CD4-positive, alpha-beta T cell treated with Interleukin-15 for 1 hour (primary cell): ENCODE measurements at places on chromosomes 5 and 9.

- no peak for DNase-seq
These were observed 39.6 kb upstream of the TIFAB start for GRCh38 chr5:135491552-135492318.

- no peak for DNase-seq
These were observed 279.7 kb downstream of the NPR3 start for GRCh38 chr5:32990593-32991420.

DNA sequence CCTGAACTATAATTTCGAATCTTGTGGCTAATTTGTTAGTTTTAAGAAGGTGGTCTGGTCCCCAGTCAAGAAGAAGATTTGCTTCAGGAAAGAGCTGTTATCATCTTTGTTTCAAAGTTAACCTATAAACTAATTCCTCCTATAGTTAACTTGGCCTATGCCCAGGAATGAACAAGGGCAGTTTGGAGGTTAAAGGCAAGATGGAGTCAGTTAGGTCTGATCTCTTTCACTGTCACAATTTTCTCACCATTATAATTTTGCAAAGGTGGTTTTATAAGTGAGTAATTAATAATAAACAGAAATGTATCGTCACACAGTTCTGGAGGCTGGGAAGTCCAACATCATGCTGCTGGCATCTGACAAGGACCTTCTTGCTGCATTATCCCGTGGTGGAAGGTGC, 238.6 kb downstream of the PIK3R1 start:
- DNase-seq = no peak

GRCh38 chr5:54561651-54562050, 44.1 kb downstream of the SNX18 start:
- no peak for DNase-seq

- DNase-seq = no peak
These were observed 176.9 kb upstream of the SLC12A2 start for GRCh38 chr5:127906562-127907204.

GRCh38 chr9:7209016-7209715, 451.4 kb downstream of the KDM4C start:
- DNase-seq = no peak

- no peak for DNase-seq
These were observed 56.7 kb upstream of the EQTN start for GRCh38 chr9:27353474-27354229.

- DNase-seq = no peak
These were observed 16.7 kb downstream of the HMHB1 start for GRCh38 chr5:143828710-143829109.

DNA sequence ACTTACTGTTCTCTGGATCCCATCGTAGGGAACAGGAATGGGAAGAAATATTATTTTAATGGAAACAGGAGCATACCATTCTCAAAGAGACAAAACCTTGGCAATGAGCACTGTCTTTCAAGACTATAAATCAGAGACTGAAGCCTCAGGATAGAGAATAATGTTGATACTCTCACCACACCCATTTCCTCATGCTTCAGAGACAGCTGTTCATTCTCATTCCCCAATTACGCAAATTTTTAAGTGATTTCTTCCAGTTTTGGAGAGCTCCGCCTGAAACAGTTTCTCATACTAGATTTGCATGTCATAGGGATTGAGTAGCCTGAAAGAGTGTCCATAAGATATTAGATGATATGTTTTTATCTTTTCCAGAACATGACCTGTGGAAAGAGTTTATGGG, 290.5 kb upstream of the RASA1 start:
- no peak for DNase-seq

- no peak for DNase-seq
These were observed 130.8 kb upstream of the MAN2A1 start for GRCh38 chr5:109558952-109559351.

GRCh38 chr5:179509239-179509638, 41.1 kb upstream of the RUFY1 start:
- DNase-seq = no peak

DNA sequence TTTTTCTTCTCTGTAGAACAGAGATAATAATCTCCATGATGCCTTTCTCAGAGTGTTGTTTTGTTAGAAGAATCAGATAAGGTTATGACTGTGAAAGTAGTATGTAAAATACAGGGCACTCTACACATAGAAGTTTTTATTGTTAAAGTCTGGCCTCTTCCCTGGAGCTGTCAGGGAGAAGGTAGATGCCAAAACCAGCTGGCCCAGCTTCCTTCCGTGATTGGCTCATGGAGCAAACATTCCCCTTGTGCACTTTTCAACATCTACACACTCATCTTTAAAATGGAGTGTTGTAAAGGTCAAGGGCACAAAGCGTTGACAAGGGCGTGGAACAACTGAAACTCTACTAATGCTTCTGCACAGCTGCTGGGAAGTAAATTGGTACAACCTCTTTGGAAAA, 7.4 kb upstream of the RNF183 start:
- DNase-seq = no peak

DNA sequence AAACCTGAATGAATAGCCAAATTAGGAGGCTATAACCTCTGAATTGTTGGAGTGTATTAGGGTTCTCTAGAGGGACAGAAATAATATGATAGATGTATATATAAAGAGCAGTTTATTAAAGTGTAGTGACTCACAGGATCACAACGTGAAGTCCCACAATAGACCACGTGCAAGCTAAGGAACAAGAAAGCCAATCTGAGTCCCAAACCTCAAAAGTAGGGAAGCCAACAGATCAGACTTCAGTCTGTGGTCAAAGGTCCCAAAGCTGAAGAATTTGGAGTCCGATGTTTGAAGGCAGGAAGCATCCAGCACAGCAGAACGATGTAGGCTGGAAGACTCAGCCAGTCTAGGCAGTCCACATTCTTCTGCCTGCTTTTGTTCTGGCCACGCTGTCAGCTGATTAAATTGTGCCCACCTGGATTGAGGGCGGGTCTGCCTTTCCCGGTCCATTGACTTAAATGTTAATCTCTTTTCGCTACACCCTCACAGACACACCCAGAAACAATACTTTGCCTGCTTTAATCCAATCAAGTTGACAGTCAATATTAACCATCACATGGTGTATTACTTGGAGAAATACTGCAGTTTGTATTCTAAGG, 550.6 kb downstream of the CDH10 start:
- no peak for DNase-seq

- no peak for DNase-seq
These were observed 33.8 kb downstream of the KCNIP1 start for GRCh38 chr5:170537451-170538095.

DNA sequence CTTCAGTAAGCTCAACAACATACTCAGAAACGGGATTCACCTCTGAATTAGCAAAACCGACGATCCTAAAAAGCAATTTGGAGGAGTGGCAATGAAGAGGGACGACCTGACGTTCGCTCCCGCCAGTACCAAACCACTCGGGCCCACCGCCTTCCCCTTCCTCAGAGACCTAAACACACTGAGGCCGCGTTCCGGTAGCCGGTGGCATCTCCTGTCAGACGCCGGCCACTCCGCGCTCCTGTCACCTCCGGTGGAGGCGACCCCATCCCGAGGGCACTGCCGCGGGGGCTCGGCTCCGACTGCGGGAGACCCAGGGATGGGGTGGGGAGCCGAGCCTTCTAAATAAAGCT, 617 bp downstream of the PPP6C start:
- DNase-seq = peak; percentile 24

DNA sequence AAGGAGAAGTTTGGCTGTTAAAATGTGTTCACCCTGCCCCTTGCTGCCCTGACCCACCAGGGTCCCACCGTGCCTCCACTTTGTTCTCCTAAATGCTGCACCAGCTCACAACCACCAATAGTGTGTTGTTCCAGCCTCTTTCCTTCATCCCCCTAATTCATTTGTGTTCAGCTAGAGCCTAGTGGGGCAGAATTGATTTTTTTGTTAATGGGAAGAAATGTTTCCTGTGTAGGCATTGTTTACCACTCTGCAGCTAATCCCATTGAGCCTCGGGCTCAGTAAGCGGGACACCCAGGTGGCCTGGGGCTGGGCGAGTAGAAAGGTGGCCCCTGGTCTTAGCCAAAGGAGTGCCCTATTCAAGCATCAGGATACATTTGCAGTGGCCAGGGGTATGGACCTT, 127.6 kb downstream of the MVB12B start:
- no peak for DNase-seq

DNA sequence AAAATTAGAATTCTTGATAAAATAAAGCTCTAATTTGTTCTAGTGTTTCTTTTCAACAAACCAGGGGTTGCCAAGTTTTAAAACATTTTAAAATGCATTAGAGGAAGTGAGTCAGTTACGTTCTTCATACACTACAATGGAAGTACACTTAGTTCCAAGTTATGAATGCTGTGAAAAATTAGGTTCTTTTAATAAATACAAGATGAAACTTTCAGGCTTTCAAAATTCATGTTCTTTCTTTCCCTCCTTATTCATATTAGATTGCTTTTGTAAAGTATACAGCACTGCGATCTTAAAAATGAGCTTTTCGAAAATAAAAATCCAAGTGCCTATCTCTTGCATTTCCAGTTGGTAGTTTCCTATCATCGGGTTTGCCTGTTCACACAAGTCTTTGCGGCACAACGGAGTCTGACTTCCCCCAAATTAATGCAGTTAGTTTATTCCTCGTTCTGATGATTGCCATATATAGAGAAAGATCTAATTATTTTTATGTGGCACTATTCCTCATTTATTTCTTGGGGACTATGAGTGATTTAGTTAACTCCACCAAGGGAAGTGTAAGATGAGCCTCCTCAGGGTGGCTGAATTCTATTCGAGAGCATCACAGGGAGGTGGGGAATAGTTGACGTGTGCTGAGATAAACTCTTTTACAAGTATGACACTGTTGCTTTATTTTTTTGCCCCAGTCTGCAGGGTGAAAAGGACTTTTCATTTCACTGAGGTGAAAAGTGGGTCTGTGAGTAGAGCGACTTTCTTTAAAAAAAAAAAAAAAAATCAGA, 238.2 kb downstream of the CD180 start:
- DNase-seq = no peak

GRCh38 chr5:16774806-16775205, 158.0 kb upstream of the RETREG1 start:
- DNase-seq = no peak
